ENCODE measurements at places on chromosomes 3 and 15.

GRCh38 chr3:182650568-182651128 is 142.7 kb upstream of the ATP11B start:
- no peak for DNase-seq

GRCh38 chr3:195045481-195046210 is 225.3 kb downstream of the XXYLT1 start:
- DNase-seq, result no peak

GRCh38 chr3:166837535-166837934 is 542.6 kb downstream of the ZBBX start:
- no peak for DNase-seq

GRCh38 chr3:19105826-19106225 is 42.5 kb upstream of the KCNH8 start:
- DNase-seq, result no peak

- no peak for DNase-seq
Measured at GRCh38 chr3:191997579-191998268, 536.8 kb downstream of the PYDC2 start.

- no peak for DNase-seq
Measured at GRCh38 chr15:33506781-33507296, 196.1 kb downstream of the RYR3 start.

GRCh38 chr3:111745786-111746185 is 113.3 kb upstream of the PHLDB2 start:
- DNase-seq, result no peak

GRCh38 chr3:71917545-71917944 is 132.6 kb upstream of the PROK2 start:
- DNase-seq, result no peak

- DNase-seq, result no peak
Measured at GRCh38 chr3:169575381-169575780, 88.1 kb downstream of the MECOM start.

GRCh38 chr15:73991260-73991659 is 835 bp downstream of the STOML1 start:
- no peak for DNase-seq

DNA sequence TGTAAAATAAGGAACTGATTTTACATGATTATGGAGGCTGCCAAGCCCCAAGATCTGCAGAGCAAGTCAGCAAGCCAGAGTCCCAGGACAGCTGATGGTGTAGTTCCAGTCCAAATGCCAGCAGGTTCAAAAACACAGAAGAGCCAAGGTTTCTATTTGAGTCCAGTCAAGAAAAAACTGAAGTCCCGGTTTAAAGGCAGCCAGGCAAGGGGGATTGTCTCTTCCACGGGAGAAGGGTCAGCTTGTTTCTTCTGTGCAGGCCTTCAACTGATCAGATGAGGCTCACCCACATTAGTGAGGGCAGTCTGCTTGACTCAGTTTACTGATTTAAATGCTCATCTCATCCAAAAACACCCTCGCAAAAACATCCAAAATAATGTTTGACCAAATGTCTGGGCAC is 246.2 kb downstream of the PLCL2 start:
- DNase-seq, result no peak

DNA sequence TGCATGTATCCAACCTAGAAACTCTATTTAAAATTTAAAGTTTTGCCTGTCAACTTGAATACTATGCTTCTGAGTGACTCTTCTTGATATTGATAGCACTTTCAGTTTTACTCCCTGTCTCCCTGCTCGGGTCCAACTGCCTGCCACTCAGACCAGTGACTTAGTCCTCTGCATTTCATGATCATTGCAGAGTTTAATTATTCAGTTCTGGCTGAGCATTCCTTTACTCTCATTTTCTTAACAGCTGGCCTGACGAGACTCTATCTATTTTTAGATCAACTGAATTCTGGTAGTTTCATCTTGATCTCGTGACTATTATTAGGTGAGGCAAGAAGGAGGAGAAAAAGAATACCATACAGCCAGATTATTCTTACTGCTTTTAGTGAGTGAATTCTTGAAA is 617.4 kb downstream of the SI start:
- no peak for DNase-seq

DNA sequence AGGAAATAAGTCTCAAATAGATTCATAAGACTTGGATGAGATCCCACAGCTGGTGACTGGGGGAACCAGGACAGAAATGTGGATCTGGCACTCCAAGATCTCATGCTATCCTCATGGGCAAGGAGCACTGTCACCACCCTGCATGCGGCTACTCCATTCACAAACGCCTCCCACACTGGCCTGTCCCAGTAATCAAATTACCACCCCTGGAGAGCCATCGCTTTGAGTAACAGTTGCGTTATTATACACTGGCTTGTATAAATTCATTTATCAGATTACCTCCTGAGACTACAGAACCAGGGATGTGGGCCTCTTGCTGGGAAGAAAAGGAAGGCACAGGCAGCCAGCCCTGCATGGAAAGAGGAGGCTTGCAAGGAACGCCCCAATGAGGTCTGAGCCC is 27.9 kb upstream of the SLC25A36 start:
- no peak for DNase-seq

DNA sequence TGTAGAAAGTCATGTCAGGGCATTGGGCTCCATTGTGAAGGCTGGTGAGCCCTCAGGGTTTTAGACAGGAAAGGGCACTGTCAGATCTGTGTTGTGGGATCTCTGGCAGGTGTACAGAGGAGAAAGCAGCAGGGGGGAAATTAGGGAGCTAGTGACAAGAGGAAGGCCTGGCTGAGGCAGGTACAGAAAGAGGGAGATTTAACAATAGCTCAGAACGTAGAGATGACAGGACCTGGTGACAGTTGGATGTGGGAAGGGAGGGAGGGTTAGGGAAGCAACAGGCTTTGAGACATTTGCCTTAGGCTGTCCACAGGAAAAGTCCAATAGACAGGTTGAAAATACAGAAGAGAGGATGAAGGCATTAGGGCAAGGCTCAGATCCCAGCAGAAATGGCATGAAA is 288.1 kb downstream of the EPHB1 start:
- DNase-seq, result no peak

DNA sequence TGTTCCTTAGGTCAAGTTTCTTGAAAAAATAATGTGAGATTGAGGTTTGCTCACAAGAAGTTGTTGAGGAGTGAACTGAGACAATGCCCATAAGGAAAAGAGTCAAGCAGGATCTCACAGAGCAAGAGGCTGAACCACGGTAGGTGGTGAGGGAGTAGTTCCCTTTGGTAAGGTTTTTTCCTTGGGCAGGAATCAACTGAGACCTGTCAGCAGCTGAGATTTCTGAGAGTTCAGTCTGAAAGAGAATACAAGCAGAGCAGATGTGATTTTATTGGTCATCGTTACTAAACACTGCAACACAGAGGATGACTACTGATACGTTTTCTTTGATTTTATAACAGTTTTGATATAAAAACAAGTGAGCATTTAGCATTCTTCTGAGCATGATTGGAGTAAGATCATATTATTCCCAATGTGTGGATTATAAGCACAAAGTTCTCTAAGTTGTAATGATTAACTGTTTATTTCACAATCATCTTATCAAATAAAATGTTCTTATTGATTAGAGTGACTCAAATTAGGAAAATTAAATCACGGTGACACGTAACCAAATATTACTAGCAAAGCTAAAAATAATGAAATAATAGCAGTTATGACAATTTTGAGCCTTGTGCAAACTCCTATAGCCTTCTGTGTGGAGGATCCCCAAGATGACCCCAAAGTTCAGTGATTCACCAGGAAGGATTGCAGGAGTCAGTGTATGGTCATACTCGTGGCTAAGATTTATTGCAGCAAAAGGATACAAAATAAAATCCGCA is 346.2 kb upstream of the ZNF717 start:
- no peak for DNase-seq

DNA sequence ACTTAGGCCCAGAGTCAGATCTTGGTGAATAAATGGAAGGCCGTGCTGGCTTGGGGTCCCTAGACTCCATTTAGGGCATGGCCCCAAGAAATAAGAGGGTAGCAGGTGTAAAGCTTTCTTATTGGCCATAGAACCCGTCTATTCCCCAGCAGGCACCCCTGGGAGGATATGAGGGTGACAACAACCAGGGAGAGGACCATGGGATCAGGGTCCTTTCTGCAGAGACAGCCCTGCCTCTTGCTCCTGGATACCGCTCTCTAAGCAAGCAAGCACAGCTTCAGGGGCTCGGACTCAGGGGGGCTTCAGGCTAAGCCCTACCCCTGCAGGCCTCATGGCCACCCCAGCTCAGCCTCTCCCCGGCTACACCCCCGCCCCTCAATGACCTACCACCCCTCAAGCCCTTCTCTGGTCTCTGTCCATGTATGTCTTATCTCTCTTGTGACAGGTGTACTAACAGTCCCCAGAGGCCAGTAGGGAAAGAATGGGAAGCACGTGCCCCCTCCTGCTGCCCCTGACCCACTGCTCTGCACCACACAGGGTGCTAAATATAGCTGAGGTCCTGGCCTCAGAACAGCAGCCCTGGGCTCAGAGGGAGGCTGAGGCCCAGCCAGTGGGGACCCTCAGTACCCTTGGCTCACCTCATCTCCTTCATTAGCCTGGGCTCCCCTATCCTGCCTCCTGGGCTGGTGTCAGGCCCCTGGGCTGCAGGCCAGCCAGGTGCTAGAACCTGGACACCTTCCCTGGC is 1.9 kb downstream of the XIRP1 start:
- no peak for DNase-seq
